ENCODE measurements at places on chromosomes 2 and 18. TPM values are rescaled to one million over a fixed set of nuclear protein-coding genes. Genes with fewer than 3 reads are reported as not detected.
A peak's percentile ranks its signal among the peaks of the same experiment; 100 is the strongest.

DNA sequence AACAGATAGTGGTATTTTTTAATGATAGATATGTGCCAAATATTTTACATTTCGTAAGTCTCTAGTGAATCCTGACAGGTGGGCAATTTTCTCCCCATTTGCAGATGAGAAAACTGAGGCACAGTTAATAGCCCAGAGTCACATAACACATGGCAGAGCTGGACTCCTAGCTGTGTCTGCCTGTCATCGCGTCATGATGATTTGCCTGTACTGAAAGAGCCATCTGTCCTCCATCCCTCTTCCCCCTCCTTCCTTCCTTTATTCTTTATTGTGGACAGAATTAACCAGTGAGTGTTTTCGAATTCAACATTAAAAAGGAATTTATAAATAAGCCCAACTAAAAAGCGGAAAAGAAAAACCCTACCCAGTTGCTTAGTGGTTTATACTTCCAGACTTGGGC, 3.2 kb downstream of the DNAJB2 start:
- peaks cover 40% of the 10 kb centered on the region for H3K4me1 ChIP-seq
- no peak overlapping the region for H3K4me3 ChIP-seq
- peaks cover 34% of the 10 kb centered on the region for H3K36me3 ChIP-seq

The UGT1A3 gene
- not detected for total RNA-seq

DNA sequence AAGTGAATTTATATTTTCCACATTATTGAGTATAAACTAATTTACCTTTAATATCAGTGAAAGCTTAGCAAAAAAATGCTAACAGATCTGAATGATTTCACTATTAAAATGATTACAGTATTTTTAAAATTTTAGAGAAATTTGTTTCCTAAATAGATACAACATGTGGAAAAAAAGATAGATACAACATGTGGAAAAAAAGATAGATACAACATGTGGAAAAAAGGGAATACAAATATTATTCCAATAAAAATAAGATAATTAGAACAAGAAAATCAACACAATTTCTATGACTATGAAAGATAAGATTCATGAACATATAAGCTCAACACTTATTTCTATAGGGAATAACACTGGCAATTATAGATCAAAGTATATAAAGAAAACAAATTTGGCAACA, 865.9 kb upstream of the VRK2 start:
- no peaks in the 10 kb centered on the region for H3K36me3 ChIP-seq
- H3K27ac ChIP-seq, result no peak overlapping the region
- H3K4me1 ChIP-seq, result no peaks in the 10 kb centered on the region
- H3K4me3 ChIP-seq, result no peak overlapping the region
- DNase-seq, result no peak

The DSG4 gene
- total RNA-seq, result not detected

- no peak overlapping the region for H3K27ac ChIP-seq
- H3K36me3 ChIP-seq, result no peaks in the 10 kb centered on the region
- H3K27me3 ChIP-seq, result peaks cover 20% of the 10 kb centered on the region
These were observed 55.1 kb downstream of the RHOB start for GRCh38 chr2:20501974-20502373.

DNA sequence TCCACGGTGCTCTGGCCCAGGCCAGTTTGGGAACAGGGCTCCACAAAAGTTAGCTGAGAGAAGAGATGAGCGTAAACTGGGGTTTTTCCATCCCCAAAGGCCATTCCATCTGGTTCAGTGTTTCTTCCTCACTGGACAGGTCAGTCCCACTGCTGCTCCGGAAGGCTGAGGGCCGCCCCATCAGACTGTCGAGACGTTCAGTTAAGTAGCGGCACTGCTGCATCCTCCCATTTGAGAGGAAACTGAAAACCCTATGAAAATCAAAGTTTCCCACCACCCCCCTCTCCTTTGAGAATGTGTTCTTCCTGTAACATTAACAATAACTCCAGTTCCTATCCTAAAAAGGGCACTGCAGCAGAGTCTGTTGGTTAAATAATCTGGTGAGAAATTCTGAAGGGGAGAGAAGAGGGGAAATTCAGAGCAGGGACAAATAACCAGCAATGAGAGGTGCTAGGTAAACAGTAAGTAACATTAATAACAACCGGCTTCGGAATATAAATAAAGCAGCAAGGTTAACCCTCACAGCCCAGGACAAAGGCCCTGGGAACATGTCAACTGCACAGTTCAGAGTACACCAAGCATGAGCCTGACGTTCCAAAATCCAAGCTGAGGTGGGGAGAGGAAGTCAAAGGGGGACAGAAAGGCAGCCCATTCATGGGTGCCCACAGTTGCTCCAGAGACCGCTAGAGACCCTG, 55.4 kb downstream of the UXS1 start:
- peaks cover 51% of the 10 kb centered on the region for H3K4me1 ChIP-seq
- H3K4me3 ChIP-seq, result peak overlapping the region; percentile 69
- peaks cover 50% of the 10 kb centered on the region for H3K36me3 ChIP-seq
- no peak for DNase-seq
- H3K27ac ChIP-seq, result peak overlapping the region; percentile 90

The FABP1 gene
- total RNA-seq, result not detected

Measured in activated CD4-positive, alpha-beta memory T cell treated with anti-CD3 and anti-CD28 coated beads, Interleukin-2, amount 10 ng/mL, durations not matched to agents 7 days and 5 days (primary cell).